CD4-positive, alpha-beta T cell (primary cell): ENCODE measurements at places on chromosomes 3 and 15.

- no peak for DNase-seq
Observed at GRCh38 chr3:188729422-188729821, 442.3 kb upstream of the TPRG1 start.

GRCh38 chr3:79769229-79769628, 1.4 kb upstream of the ROBO1 start:
- DNase-seq: no peak

- no peak for DNase-seq
Observed at GRCh38 chr3:145864336-145864735, 296.6 kb downstream of the PLOD2 start.

DNA sequence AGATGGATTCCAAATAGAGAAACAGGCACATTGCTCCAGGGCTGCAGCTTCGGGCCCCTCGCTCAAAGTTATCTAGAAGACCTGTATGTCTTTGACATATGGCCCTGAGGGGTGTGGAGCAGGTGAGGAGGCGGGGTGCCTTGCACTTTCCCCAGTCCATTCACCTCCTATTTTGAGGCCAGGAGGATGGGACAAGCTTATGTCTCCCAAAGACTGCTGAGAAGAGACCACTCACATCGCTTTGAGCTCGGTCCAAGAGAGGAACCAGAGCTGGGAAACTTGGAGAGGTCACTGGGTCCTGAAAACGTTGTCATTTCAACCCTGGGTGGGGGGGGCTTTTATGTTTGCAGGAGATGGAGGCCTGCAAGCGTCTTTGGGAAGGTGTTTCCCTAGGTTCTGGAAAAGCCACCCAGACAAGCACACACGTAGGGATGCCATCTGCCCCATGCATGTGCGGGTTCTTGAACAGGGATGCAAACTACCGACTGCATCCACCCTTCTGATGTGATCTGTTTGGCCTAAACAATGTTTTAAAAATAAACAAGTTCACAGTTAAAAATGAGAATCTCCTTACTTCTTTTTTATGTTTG, 33.7 kb upstream of the SYNM start:
- DNase-seq: no peak

DNA sequence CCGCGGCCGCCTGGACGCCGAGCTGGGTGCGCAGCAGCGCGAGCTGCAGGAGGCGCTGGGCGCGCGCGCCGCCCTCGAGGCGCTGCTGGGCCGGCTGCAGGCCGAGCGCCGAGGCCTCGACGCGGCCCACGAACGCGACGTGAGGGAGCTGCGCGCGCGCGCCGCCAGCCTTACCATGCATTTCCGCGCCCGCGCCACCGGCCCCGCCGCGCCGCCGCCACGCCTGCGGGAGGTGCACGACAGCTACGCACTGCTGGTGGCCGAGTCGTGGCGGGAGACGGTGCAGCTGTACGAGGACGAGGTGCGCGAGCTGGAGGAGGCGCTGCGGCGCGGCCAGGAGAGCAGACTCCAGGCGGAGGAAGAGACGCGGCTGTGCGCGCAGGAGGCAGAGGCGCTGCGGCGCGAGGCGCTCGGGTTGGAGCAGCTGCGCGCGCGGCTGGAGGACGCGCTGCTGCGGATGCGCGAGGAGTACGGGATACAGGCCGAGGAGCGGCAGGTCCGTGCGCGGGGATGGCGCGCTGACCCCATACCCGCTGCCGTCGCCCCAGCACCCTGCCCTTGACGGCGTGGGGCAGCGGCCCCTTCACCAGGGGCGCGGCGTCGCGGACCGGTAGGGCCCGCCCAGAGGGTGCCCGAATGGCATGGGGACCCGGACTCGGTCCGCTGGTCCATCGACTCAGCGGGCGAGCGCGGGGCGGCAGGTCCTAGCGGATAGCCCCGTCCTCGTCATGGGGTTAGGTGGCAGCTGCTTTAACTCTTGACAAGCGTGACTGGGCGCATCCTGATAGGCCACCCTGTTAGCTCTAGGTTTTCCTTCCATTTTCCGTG, 848 bp downstream of the SYNM start:
- no peak for DNase-seq

DNA sequence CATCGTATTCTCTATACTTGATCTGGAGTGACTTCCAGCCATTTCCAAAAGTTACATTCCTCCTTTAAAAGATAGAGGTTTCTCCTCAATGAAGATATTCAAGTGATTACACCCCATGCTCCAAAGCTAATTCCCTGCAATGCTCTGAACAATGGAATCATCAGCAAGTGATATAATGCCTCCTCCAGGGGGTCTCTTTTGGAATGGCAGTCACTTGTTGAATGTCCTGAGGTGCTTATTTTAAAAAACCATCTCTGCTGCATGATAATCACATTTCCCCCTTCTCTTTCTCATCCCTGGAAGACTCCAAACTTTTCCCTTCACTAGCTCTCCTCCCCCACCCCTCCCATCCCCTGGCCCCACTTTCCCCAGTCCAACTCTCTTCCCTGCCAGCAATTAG, 2.6 kb downstream of the LHFPL4 start:
- DNase-seq: no peak
